ENCODE measurements at places on chromosomes 3 and 15.

DNA sequence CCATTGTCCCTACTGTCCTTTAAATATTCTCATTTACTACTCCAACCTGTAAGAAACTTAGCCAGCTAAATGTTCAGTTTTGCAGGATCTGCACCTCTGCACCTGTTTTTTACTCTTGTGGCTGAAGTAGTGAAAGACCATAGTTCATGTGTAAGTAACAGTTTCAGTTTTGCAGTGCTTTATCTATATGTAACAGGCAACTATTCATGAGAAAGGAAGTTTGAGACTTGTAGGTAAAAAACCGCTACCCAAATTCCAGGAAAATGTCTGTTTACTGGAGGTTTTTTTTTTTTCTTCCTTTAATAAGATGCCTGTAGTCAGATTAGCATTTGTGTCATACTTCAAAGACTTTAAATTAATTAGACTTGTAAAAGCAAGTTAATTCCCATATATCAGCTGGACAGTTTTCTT, 25.4 kb upstream of the MBNL1 start:
- DNase-seq, result peak; percentile 35

- DNase-seq, result no peak
Observed at GRCh38 chr3:11088831-11089230, 65.5 kb upstream of the HRH1 start.

DNA sequence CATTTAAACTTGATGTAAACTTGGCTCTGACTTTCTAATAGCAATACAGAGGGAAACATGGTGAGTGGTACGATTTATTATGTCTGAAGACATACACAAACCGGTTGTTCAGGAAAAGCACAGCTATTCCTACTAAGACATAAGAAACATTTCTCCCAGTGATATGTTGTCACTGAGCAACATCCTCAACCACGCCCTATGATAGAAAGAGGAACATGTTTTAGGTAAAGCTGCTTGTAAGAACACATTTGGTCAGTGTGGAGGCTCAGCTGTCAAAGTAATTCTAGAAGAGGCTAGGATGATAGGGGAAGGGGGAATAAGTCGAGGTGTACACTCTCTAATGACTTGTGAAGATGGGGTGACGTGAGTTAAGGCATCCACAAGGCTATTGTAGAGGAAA, 42.7 kb upstream of the B3GNT5 start:
- peak; percentile 67 for DNase-seq

GRCh38 chr15:28892789-28893610, 7.2 kb downstream of the APBA2 start:
- no peak for DNase-seq

GRCh38 chr3:35739964-35740527, 100.7 kb downstream of the ARPP21 start:
- no peak for DNase-seq

- no peak for DNase-seq
Observed at GRCh38 chr3:63979093-63979885, 44.0 kb downstream of the PSMD6 start.

- DNase-seq, result no peak
Observed at GRCh38 chr15:33031324-33031821, 163.1 kb downstream of the FMN1 start.

DNA sequence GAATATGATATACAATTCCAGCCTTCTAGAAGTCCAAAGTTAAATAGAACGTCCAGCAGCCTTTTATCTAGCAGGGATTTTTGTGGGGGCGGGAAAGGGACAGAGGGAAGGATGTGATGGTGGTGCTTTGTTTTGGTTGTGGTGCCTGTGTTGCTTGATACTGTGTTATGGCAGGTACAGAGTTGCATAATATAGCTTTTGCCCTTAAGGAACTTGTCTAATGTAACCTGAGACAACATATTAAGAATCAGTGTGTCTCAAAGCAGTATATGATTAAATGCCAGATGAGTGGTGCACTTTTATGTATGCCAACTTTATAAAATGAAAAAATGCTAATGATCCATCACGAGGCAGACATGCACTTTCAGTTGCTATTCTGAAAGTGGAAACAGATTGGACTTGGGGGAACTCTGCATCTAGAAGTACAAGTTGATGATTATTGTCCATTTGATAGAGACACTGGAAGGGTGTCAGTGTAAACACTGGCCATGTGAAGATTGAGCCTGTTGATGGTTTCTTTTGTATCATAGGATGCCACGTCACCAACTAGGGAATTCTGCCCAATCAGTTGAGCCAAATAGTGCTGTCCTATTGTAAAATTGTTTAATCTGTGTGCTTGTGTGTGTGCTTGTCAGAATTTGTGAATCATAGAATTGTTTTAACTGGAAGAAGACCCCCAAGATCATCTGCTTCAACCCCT, 23.0 kb downstream of the NEO1 start:
- no peak for DNase-seq

- no peak for DNase-seq
Observed at GRCh38 chr15:101031213-101031612, 112.1 kb downstream of the LRRK1 start.

- DNase-seq, result no peak
Observed at GRCh38 chr3:106839576-106840280, 537.5 kb upstream of the CCDC54 start.

DNA sequence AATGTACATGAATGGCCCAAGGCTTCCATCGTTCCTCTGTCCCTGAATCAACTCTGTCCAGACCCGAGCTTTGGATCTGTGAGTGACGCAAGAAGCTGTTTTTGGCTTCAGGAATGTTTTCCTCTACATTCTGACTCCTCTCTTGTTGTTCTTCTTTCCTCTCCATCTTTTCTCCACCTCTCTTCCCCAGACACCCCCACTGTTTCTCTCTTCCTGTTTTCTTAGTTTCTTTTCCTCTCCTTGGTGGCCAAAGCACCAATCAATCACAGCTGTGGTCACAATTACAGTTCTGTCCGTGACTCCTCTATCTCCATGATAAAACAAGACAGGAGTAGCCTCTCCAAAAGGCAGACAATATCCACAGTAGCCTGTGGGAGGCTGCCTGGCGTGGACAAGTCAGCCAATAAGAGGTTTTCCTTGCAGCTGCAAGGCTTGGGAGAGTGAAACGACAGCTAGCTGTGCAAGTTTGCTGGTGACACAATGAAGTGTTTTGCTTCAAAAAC, 4.9 kb upstream of the TMEM212 start:
- DNase-seq, result no peak

DNA sequence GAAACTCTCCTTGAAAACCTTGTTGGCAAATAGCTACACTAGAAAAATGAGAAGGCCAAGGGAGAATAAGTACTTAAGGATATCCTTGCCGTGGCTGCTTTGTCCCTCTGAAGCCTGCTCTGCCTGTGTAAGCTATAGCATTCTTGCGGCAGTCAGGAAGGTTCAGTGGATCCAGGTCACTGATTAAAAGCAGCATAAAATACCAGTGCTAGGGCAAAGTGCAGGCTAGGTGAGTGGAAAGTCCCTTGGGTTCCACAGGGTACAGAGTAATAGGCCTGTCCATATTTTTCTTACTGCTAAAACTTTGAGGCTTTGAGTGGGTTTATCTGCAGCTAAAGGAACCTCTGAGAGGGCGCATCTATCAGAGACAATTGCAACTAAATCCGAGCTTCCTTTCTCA, 10.3 kb downstream of the CXCR6 start:
- DNase-seq, result no peak

GRCh38 chr15:92900731-92901071, 577 bp downstream of the CHD2 start:
- no peak for DNase-seq

DNA sequence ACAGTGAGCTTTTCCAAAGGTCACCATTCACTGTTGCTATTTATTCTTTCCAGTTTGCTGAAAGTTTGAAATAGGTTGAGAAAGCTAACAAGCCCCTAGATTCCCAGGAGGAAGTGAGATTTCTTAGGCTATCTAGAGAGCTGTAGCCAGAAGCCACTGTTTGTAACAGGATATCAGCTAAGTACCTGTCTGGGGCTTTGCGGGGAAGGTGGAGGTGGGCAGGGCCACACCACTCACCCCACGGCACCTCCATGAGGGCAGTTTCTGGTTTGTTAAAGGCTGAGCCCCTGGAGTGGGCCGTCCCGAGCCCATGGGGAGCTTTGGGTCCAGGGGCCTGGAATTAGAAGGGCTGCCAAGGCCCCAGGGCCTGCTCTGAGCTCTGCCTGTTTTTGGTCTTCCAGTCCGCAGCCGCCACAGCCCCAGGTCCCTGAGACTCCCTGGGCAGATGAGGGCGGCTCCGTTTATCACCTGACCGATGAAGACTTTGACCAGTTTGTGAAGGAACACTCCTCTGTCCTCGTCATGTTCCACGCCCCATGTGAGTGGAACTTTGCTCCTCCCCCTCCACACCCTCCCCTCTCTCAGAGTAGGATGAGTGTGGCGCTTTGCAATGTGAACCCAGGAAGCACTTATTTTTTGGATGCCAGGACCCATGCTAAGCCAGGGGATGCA, 63.4 kb downstream of the PDIA5 start:
- no peak for DNase-seq

GRCh38 chr3:112634786-112635541, 6.0 kb downstream of the CCDC80 start:
- no peak for DNase-seq

GRCh38 chr15:45442507-45443135, 64.3 kb upstream of the GATM start:
- no peak for DNase-seq

- DNase-seq, result no peak
Observed at GRCh38 chr3:160707187-160707794, 30.3 kb downstream of the ARL14 start.

All from HL-60 (cell line).